Kidney tubule cell (primary cell): ENCODE measurements at places on chromosomes 16 and 17.

DNA sequence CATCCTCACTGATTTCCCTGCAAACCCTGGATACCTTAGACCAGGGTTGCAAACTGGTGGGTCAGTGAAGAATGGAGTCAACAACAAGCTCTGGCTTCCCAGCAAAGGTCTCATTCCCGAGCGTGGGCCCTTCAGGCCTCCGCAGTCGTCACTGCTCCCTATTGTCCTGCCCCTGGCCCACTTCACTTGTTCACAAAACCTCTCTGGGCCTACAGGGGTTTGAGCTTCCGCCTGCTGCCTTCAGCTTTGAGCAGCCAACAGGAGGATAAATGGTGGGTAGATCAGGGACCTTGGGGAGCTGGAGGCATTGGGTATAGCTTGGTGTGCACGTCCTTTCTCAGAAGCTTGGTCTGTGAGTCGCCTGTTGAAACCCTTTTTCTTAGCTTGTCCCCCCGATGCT is 148.8 kb downstream of the KATNIP start:
- DNase-seq = no peak

DNA sequence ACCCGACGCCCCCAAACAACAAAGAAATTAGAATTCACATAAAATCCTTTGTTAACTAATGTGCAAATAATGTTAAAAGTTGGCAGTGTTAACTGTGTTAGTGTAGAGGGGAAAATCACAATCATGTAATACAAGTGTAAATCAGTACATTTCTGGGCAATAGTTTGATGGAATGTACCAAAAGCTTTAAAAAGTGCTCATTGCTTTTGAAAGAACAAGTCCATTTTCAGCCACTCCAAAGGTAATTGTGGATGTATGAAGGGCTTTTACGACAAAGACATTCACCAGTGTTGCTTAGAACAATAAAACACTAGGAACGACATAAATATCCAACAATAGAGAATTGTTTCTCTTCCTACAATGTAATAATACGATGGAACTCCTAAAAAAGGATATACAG is 9.1 kb downstream of the GLOD4 start:
- no peak for DNase-seq

- peak; percentile 35 for DNase-seq
Measured at GRCh38 chr16:69404275-69404805, 18.5 kb upstream of the TERF2 start.

DNA sequence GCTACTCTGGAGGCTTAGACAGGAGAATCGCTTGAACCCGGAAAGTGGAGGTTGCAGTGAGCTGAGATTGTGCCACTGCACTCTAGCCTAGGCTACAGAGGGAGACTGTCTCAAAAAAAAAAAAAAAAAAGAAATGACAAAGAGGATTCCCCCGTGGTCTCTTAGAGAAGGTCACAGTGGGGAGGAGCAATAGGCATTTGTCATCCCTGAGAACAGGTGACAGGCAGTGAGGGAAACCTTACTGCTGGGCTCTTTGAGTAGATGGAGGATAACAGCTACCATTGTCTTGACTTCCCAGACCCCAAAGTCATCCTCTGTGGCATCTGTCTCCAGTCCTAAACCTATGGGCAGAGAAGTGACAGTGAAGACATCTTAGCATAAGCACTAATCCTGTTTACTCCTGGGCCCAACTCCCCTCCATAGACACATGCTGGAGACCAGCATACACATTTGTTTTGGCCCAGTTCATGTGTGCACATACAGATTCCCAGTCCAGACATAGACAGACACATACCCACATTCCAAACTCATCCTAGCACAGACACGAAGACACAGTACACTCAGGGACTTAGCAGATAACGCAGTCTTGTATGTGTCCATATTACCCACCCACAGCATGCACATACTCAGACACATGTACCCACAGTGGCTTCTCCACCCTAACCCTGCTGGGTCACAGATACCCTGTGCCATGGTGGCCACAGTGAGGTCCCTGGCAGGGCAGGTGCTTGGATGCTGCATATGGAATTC is 2.7 kb downstream of the ESRP2 start:
- DNase-seq = no peak

GRCh38 chr17:12744298-12744697 is 45.0 kb upstream of the ARHGAP44 start:
- DNase-seq = peak; percentile 81

DNA sequence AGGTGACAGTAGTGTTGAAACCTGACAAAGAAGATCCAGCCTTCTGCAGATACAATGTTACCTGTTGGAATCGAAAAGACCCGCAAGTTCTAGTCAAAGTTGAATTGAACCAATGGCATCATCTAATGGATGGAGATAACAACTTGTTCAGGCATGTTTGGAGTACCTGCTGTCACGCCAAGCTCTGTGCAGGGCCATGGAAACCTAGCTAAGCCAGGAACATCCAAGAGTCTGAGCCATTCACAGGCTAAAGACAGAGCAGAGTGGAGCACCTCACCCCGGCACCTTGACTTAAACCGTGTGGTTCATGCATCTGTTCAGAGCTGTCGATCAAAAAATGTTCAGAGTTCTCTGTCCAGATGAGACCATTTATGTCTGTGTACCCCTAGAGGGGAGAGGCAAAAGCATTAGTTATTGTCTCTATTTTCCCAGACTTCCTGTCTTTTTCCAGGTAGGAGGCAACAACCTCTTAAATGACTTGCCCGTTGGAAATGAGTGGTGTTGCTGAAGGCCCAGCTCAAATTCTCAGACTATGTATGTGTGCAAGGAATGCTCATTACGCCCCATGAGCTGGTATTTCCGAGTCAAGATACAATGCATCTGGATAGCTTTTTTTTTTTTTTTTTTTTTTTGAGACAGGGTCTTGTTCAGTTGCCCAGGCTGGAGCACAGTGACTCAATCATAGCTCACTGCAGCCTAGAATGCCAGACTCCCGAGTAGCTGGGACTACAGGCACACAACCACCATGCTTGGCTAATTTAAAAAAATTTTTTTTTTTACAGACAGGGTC is 44.9 kb upstream of the XYLT1 start:
- DNase-seq = peak; percentile 71

DNA sequence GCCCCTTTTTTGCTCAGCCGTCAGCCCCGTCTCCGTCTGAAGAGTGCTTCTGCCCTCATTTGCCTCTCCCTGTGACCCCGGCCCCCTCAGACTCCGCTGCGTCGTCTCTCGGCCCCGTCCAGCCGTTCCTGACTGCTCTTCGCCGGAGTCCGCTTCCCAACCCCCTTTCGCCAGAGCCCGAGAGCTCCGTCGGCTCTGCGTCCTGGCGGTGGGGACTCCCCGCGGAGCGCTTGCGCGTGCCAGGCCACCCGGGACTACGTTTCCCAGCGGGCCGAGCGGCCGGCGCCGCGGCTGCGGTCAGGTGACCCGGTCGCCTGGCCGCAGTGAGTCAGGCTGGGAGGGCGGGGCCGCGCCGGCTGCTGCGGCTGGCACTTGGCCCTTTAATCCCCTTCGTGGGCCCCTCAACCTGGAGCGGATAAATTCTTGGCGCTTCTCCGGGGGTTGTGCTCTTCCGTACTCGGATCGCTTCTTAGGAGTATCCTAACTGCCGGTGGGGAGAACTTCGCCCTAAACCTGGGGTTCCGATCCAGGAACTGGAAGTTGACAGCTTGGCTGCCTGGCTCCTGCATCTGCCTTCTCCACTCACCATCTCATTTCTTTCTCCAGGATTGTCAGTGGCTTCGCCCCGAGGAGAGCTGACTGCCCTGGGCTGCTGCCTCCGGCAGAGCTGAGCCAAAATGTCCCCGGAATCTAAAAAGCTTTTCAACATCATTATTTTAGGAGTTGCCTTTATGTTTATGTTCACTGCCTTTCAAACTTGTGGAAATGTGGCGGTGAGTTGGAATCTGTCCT is at the start of gene MFSD11:
MFSD11 (plus strand) TSS at position 444 of the 792 bp plus-strand sequence; CDS start at position 678, 234 bp downstream.
- DNase-seq = peak; percentile 93

GRCh38 chr17:15321556-15322251 is 19.7 kb downstream of the TEKT3 start:
- DNase-seq = no peak

- DNase-seq = no peak
Measured at GRCh38 chr17:74840989-74841666, 18.6 kb downstream of the GRIN2C start.

- DNase-seq = no peak
Measured at GRCh38 chr17:19911033-19911432, 43.3 kb upstream of the ULK2 start.

DNA sequence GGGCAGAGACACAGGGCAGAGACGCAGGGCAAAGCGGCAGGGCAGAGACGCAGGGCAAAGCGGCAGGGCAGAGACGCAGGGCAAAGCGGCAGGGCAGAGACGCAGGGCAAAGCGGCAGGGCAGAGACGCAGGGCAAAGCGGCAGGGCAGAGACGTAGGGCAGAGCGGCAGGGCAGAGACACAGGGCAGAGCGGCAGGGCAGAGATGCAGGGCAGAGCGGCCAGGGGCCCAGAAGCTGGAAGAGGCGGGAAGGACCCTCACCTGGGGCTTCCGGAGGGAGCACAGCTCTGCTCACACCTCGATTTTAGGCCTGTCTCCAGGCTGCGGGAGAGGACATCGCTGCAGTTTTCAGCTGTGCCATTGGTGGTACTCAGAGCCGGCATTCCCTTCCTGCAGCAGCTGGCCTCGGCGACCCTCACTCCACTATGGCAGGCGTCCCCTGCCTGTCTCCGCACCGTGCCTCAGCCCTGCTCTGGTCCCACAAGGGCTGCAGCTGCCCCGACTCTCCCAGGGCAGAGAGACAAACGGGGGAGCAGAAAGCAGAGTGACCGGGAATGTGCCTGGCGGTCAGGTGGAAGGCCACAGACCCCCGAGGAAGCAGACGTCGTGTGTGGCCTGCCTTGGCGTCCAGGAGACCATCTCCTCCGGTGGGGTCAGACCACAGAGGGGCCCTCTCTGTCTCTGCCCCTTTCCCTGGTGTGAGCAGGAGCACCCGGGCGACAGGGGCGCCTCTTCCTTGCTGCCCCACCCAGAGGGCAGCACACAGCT is 29.9 kb downstream of the SOX8 start:
- no peak for DNase-seq

DNA sequence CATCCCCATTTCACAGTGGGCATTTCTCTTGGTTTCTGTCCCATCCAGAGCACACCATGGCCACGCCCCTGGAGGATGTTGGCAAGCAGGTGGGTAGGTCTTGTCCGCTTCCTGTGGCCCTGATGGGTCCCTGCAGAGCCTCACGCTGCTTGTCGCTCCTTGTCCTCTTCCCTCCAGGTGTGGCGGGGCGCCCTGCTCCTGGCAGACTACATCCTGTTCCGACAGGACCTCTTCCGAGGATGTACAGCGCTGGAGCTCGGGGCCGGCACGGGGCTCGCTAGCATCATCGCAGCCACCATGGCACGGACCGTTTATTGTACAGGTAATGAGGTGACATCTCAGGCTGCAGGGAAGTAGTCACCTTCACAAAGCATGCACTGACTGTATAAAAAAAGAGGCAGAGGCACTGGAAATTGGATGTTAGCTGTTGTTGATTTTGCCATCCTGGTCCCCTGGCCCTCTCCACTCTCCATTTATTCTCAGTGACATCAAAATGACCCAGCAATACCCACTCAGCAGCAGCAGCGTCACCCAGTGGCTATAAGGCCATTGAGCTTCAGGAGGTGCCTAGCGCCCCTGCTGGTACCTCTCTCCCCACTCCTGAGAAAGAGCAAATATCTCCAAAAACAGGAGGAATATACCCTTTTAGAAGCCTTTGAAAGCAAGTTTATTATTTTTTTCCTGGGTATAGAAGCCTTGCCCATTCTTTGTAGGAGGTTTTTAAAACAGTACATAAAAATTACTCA is 13.7 kb downstream of the METTL22 start:
- DNase-seq = no peak

DNA sequence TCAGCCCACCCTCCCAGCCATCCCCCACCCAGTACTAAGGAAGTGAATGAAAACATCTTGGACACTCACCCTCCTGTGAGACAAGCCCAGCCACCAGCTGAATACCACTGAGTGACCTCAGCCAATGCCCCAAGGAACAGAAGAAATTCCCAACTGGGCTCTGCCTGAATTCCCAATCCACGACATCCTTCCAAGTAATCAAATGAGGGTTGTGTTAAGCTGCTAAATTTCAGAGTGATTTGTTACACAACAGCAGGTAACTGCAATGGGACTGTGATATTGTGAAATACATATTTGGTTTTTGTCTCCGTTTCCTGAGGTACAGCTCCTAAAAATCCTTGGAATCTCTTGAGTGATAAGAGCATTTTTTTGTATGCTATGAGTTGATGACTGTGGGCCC is 578.7 kb upstream of the CDH11 start:
- DNase-seq = no peak

GRCh38 chr16:27169511-27170071 is 33.7 kb upstream of the KDM8 start:
- peak; percentile 52 for DNase-seq

GRCh38 chr17:60091908-60092331 is 13.2 kb upstream of the HEATR6 start:
- peak; percentile 47 for DNase-seq

DNA sequence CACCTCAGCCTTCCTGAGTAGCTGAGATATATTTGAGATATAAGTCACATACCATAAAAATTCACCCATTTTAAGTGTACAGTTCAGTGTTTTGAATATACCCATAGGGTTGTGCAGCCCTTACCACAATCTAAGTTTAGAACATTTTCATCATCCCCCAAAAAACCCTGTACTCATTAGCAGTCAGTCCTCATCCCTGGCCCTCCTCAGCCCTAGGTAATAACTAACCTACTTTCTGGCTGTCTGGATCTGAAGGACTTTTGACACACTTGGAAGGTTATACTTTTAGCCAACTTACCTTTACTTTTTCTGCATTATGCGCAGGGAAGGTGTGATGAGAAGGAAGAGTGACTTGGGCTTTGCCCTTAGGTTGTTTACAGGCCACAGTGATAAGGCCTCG is 4.0 kb upstream of the PLEKHG4 start:
- no peak for DNase-seq

DNA sequence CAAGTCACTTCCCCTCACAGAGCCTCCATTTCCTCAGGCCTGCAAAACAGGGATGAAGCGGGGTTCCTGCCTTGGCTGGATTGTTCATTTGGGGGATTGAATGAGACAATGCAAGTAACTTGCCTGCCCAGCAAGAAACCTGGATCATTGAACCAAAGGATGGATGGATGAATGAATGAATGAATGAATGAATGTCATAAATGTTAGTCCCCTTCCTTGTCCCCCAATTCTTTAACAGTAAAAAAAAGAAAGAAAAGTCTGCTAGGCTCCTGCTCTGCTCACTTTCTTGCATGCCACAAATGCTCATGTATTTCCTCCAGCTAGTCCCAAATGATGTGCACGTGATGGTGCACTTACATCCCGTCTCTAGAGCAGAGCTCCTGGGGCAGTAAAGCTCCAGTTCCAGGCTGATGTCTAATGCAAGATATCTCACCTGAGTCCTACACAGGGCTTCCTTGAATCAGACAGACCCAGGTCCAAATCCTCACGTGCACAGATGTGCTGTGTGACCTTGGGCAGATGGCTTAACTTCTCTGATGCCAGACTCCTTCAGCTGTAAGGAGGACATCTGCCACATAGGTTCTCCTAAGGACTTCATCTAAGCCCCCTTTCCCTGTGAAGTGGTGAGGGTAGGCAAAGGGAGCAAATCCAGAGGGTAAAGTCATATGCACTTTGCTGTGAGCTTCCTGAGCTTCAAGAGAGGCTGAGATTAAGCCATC is 45.5 kb downstream of the C16orf82 start:
- no peak for DNase-seq

DNA sequence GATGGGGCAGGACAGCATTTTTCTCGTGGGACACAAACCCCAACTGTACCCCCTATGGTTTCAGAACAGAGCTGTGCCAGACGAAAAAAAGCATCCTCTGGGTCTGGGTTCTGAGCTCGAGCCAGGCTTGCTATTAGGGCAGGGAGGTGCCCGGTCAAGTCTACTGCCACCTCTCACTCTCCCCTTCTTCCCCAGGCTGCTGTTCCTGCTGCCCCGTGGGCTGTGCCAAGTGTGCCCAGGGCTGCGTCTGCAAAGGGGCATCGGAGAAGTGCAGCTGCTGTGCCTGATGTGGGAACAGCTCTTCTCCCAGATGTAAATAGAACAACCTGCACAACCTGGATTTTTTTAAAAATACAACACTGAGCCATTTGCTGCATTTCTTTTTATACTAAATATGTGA is 1.1 kb downstream of the MT1E start:
- peak; percentile 11 for DNase-seq
